ENCODE measurements at places on chromosomes 7 and 10.

GRCh38 chr10:124353896-124354295 is 64.8 kb downstream of the OAT start:
- peak; percentile 41 for DNase-seq

DNA sequence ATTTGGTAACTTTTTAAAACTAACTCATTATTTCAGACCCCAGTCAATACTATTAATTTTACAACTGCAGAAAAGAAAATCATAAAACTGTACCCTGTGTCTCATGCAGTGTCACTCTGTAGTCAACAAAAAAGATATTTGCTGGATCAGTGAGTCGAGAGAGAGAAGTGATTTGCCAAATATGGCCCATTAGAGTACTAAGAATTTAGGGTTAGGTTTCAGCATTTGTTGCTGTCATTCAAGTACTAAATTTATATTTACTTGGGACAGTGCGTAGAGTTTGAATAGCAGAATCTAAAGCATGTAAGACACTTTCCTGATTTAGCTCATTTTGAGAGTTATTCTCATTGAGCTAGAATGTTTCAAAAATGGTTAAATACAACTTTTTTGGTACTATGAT is 38.9 kb downstream of the CACNA2D1 start:
- no peak for DNase-seq

GRCh38 chr10:121080281-121080891 is 229.2 kb downstream of the WDR11 start:
- DNase-seq: no peak

DNA sequence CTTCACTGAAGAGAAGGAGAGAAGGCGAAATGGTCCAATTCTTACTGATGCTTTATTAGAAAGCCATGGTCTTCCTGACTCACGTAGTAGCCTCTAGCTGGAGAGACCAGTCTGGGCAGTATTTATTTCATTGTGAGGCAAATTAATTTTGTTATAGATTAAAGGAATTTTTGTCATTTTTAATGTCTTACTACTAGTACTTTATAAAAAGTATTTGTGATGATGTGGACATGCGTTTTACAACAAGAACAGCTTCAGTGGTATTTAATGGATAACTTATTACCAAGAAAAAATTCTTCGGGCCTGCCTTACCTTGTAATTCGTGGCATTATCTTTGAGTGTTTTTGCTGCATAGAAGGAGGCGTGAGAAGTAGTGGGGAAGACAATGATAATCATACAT is 339.4 kb upstream of the SHH start:
- no peak for DNase-seq

- no peak for DNase-seq
These were observed 25.9 kb downstream of the TRDMT1 start for GRCh38 chr10:17175551-17175950.

DNA sequence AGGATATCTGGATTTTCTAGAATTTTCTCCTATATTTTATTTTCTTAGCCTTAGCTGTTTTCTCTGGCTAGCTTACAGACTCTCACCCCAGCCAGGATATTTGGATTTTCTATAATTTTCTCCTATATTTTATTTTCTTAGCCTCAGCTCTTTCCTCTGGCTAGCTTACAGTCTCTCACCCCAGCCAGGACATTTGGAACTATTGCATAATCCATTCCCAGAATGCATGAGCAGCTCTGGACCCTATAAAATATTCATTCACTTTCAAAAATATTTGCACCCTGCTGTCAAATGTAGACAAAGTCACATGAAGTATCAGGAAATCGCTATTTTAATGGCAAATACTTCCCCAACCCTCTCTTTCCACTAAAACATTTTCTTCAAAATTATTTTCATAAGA is 298.9 kb downstream of the DNAJB6 start:
- no peak for DNase-seq

DNA sequence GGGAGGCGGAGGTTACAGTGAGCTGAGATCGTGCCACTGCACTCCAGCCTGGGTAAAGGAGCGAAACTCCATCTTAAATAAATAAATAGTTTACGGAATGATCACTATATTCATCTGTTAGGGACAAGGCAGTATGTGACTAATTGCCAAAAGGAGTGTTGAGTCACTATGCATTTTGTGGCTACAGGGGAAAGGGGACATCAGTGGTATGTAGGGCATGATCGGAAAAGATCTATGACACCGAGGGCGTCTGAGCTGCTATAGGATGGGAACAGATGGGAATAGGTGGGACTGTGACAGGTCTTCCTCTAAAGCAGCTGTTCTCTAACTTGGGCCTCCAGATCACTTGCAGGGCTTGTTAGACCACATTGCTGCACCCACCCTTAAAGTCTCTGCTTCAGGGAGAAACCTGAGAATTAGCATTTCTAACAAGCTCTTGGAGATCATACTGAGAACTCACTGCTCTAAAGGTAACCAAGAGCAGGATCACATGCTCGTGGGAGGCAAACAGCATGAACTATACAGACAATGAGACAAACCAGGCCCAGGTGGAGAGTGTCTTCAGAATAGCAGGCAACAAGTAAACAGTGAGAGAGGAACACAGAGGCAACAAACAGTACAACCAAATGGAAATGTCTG is 65.1 kb upstream of the ITGA8 start:
- no peak for DNase-seq

- no peak for DNase-seq
These were observed 75.3 kb upstream of the FOXK1 start for GRCh38 chr7:4606797-4607196.

GRCh38 chr10:129079705-129080104 is 387.3 kb upstream of the MGMT start:
- DNase-seq: no peak

DNA sequence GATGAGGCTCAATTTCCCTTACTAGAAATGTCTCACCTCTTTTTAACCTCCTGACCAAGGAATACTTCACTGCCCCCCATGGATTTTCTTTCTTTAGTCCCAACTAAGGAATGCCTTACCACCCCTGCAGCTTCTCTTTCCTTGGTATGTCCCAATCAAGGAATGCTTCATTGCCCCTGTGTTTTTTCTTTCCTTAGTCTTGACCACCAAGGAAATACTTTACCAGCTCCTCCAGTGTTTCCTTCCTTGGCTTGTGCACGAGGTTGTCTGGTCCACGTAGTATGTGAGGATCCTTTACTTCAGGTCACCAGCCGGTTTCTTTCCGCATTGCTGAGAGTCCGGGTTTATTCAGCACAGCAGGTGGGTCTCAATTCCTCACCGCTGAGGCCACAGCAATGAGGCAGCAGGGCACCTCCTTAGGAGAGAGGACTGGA is 59.3 kb downstream of the CYP2C9 start:
- DNase-seq: no peak

DNA sequence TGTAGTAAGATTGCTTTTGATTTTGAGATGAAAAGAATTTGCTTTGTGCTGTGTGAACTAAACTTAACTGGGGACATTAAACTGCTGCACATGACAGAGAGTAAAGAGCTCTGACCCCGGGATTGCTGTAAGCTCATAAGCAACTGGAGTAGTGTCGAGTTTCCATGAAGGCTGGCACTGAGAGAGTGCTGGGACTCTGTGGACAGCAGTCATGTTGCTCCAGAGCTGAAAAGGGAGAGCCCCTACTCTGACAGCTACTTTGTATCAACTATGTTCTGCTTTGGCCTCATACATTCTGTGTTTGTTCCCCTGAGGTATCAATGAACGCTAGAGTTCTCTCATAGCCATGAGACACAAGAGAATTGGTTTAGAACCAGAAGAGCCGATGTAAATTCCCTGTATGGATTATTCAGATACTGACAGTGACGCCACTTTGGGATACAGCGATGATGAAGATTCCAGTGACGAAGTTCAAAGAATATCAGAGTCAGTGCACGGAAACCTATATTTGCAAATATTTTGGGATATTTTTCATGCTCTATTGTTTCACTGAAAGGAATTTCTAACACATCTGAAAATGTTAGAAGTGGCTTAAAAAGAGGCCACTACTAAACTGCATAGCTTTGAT is 185.9 kb upstream of the DKK1 start:
- DNase-seq: no peak

- no peak for DNase-seq
These were observed 6.9 kb upstream of the UBE2H start for GRCh38 chr7:129959471-129960203.

- no peak for DNase-seq
These were observed 533.5 kb upstream of the COBL start for GRCh38 chr7:51850126-51850525.
